ENCODE measurements at places on chromosomes 16 and 17. TPM values are rescaled to one million over a fixed set of nuclear protein-coding genes. Genes with fewer than 3 reads are reported as not detected.
A peak's percentile ranks its signal among the peaks of the same experiment; 100 is the strongest.

The TMEM235 gene
- total RNA-seq = 0.24 TPM

The NOS2 gene
- total RNA-seq = 1.4 TPM

- no peak for DNase-seq
Measured at GRCh38 chr17:26782153-26782552, 511.8 kb upstream of the WSB1 start.

DNA sequence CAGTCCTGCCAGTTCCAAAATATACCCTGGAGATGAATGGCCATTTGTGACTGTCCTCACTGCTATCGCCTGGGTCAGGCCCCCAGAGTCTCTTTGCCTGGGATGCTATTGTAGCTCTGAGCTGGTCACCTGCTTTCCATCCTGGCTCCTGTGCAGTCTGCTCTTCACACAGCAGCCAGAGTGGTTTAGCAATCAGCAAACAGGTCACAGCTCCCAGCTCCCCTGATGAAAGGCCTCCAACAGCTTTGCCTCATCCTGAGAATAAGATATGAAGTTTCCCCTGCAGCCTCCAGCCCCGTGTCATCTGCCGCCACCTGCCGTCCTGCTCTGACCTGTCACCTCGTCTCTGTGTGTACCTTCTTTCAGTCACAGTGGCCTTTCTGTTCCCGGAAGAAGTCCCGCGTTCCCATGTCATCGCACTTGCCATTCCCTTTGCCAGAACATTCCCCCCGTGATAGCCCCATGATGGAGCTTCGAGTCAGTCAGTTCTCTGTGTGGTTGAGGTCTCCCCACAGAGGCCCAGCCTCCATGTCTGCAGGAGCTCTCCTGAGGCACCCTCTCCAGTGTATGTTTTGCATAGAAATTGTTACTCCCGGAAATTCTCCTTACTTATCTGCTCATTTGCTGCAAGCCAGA is 281.5 kb downstream of the SNX29 start:
- peak; percentile 32 for DNase-seq

DNA sequence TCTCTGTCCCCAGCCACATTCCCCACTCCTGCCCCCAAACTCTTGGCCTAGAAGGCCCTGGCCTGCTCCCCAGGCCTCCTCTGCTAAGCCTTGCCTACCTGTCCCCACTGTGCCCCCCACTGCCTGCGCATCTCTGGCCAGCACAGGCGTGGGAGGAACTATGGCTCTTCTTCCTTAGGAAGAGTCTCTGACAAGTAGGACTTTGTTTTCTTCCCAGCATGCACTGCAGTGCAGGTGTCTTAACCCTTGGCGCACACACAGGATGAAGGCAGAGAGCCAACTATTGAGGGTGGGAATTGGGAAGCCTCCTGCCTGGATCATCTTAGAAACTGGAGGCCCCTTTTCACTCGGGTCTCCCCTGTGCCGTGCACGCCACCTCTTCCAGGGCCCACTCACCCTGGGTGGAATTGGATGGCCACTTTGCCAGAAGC is 3.6 kb downstream of the AMDHD2 start:
- DNase-seq = no peak

GRCh38 chr17:15332338-15332737 is 9.1 kb downstream of the TEKT3 start:
- peak; percentile 66 for DNase-seq

DNA sequence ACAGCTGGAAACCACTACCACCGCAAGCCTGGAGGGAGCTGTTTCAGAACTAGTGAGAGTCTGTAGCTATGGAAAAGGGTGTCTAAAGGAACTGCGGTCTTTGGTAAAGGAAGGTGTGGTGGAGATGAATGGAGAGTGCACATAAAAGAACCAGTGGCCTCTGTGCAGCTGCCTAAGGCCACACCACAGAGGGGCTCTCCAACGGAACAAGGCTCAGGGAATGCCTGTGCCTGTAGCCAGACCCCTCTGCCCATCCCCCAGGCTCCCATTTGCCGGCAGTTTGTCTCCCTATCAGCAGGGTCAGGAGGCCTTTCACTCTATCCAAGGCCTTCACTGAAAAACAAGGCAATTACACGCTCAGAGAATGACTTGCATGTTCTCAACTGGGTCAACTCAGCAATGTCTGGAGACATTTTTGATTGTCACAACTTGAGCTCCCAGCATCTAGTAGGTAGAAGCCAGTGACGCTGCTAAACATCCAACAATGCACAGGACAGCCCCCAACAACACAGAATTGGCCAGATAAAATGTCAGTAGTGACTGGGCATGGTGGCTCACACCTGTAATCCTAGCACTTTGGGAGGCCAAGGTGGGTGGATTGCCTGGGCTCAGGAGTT is 3.3 kb upstream of the FDXR start:
- no peak for DNase-seq

GRCh38 chr17:55038291-55038690 is 69.7 kb downstream of the STXBP4 start:
- DNase-seq = no peak

Data from WTC11 (cell line).